ENCODE measurements at places on chromosomes 4 and X. TPM values are rescaled to one million over a fixed set of nuclear protein-coding genes. Genes with fewer than 3 reads are reported as not detected.

VCX2 gene
- total RNA-seq, result not detected

MEPE gene
- not detected for total RNA-seq

ADH1B gene
- total RNA-seq, result 1,871 TPM

RENBP gene
- total RNA-seq, result 6.9 TPM

NEIL3 gene
- not detected for total RNA-seq

BANK1 gene
- 0.98 TPM for total RNA-seq

CSAG1 gene
- total RNA-seq, result not detected

UGT2B10 gene
- total RNA-seq, result not detected

PAGE4 gene
- not detected for total RNA-seq

CDK16 gene
- total RNA-seq, result 65.9 TPM

NKAP gene
- 7.3 TPM for total RNA-seq

KLHL8 gene
- 14.2 TPM for total RNA-seq

DNA sequence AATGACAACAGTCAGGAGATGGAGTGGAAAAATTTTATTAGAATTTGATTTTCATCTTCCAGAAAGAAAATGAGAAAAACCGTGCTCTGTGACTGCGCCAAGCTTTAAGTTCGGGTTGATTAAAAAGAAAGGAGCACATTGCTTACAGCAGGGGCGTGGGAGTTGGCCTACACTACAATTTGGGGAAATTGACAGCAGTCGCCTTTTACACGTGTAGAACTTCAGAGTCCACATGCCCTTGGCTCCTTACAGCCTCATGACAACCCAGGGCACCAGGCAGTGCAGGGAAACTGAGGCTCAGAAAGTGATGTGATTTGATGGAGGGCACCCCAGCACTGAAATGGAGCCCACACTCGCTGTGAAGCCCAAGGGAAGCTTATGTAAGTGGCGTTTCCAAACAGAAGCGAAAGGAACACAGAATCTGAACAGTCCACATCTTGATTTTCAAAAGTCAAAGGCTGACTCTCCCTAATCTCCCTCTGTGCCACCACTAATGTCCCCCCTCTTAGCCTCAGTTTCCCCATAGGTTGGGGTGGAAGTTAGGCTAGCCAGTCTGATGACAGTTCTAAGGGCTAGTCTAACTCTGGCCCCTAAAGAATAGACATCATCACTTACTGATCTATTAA lies 5.5 kb downstream of the PPP2R2C start:
- peak; percentile 9 for DNase-seq

GRCh38 chrX:23575281-23575680 lies 92.0 kb upstream of the PRDX4 start:
- DNase-seq, result no peak

GRCh38 chrX:133566876-133567275 lies 151.6 kb upstream of the GPC4 start:
- DNase-seq, result no peak

DNA sequence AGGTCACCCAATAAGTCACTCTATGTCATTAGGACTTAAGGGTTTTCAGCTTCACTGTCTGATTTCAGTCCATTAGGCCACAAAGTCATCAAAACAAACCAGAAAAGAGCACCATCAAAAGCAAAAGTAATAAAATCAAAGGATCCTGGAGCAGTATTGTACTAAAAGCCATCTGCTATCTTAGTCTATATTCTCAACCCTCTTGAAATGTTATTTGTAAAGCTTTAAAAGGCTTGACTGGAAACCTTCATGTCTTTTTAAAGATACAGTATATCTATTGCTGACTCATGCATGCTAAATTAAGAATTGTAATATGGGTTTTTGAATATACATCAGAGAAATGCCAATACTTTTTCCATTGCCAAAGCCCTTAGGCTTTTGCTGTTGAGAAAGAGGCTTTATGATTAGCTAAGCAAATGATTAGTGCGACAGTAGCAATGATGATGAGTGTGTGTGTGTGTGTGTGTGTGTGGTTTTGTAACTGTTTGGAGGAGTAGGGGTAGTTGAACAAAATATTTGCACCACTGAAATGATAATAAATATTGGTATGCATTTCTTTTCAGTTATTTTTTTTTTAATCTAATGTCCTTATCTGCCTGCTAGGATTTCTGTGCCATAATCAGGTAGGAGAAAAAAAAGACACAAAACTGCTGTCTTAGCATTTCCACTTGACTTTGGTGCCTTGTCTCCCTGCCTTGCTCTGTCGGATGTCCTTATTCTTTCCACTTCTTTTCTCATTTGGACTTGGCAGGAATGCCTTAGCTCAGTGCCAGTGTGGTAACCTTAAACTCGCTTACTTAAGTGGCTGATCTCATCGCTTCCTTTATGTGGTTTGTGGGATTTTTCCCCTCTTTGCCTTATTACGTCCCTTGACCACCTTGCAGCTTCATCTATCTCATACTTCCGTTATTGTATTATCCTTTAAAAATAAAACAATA lies 119.7 kb downstream of the PCDH7 start:
- no peak for DNase-seq

DNA sequence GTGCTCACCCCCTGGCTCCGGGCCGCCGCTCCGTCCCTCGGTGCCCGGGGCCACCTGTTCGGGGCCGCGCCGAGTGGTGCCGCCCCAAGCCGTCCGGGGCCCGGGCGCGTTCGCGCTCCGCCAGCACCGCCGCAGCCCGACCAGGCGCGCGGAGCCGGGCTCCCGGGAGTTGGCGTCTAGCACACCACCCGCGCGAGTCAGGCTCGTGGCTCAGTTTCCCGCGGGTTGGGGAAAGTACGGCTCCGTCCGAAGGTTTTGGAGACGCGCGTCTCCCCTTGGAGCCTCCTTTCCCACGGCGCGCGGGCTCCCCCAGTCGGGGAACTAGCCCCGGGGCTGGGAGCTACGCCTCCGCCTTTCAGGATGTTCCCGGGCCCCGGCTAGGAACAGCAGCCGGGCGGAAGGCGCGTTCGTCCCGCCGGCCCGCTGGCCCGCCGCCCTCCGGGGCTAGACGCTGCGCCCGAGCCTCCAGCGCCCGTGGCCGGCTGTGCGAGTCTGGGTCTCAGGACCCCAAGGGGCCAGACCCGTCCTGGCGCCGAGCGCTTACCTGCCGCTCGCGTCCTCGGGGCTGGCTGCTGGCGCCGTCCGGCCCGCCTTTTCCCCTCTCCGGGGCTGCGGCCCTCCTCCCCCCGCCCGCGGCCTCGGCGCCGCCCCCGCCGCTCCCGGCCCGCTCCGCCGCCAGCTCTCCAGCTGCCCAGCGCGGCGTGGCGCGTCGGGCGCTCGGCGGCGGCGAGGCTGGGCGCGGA lies at the start of gene ADGRG2:
TSS of gene ADGRG2 (minus strand) at position 571 of the 743 bp plus-strand sequence. CDS start 53,634 bp downstream, outside the sequence.
- DNase-seq, result no peak

GRCh38 chrX:18973527-18974192 lies 10.3 kb downstream of the PHKA2 start:
- no peak for DNase-seq

DNA sequence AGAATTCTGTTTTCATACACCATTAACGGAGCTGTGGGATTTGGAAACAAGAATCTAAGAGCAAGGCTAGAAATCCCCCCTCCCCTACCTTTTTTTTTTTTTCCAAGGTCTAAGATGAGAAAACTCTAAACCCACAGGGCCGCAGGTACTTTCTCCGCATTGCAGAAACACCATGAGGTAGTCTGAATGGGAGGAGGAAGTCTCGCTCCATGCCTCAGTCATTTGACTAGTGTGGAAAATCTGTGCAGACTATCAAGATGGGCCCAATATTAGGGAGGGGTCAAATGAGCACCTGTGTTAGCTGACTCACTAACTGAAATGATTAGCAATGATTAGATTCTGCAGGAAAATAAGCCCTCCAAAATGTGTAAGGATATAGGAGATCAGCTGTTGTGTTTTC lies 40.9 kb upstream of the MAP3K15 start:
- no peak for DNase-seq

GRCh38 chrX:21376636-21377035 lies 2.4 kb downstream of the CNKSR2 start:
- no peak for DNase-seq

- no peak for DNase-seq
Measured at GRCh38 chrX:10471418-10471817, 149.0 kb downstream of the MID1 start.

DNA sequence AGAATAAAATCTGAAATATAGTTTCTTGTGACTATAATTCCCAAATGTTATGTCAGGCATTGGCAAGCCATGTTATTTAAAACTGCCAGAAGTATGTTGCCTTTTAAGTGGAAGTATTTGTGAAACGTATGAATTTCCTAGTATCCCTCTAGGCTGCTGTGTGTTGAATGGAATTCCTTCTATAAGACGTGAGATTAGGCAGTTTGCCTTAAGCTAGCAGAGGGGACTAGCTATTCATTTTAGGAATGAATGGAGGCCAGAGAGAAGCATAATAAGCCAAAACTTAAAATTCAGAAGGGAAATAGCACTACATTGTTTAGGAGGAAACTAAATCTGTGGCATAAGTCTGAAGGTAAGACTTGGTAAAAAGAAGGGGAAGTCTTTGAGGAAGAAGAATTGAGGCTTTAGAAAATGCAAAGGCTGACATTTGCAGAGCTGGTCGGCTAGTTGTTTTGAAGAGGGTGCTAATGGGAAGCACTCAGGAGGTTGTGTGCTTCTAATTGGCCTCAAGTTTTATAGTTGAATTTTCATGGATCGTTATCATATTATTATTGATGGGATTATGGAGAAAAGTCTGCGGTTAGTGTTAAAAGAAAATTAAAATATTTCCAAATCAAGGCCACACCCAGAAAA lies 57.1 kb downstream of the TMEM131L start:
- DNase-seq, result no peak

- DNase-seq, result no peak
Measured at GRCh38 chrX:11462648-11463047, 169.4 kb downstream of the AMELX start.

- no peak for DNase-seq
Measured at GRCh38 chr4:114040319-114041116, 61.1 kb upstream of the ARSJ start.

DNA sequence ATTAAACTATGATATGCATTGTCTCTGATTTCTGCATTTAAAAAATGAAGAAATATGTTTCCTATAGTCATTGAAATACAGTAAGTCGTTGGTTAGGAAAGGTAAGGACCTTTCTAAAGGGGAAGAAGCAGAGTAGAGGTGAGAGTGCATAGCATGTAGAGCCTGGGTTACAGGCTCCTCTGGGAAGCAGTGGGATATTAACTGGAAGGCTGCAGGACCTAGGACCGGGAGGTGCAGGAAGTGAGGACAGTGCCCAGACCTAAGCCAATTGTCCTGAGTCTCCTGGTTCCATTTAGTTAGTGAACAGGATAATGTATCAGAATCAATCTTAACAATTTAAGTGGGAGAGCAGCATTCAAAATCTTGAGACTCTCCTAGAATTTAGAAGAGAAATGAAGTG lies 237.1 kb upstream of the NUDT6 start:
- no peak for DNase-seq

GRCh38 chr4:38004062-38004461 lies 43.9 kb downstream of the PTTG2 start:
- no peak for DNase-seq

DNA sequence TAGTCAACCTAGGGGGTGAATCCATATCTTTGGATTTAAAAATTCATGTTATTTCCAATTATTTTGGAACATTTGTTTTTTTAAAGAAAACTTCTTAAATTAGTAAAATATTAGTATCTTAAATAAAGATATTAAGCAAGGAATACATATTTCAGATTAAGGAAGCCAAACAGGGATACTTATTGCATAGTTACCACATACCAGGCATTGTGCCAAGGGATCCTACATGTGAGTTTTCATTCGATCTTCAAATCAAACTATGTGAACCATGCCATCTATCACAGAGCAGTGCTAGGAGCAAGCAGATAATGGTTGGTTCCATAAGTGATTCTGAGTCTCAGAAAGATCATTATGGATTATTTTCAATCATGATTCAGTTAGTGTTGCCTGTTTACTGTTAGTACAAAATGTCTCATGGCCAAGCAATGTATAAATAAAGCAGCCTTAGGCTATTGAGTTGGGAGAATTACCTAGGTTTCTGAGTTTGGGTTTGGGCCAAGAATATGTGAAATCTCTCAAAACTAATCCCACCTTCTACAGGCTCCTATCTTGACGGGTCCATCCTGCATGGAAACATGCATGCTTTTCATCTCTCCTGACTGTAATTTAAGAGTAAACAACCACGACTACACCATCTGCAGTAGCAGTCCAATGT lies 176.7 kb downstream of the NPFFR2 start:
- no peak for DNase-seq

- no peak for DNase-seq
Measured at GRCh38 chr4:113646442-113646822, 115.1 kb downstream of the CAMK2D start.

GRCh38 chr4:123898946-123899666 lies 502.5 kb downstream of the SPRY1 start:
- no peak for DNase-seq

DNA sequence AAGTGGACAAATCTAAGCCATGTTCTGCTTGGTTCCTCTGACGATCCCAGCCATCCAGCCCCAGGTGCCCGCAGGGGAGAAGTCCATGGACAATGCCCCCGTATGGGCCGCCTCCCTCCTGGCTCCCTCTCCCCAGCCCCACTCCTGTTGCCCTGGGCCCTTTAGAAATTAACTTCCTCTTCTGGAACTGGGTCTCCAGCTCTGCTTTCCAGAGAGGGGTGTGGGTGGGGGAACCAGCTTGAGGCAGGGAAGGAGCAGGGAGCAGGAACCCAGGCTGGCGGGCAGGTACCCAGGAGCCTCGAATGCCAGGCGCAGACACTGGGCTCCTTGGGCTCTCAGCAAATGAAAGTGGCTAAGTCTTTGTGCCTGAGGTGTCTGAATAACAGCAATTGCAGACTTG lies 12.7 kb upstream of the ABLIM2 start:
- DNase-seq, result no peak

DNA sequence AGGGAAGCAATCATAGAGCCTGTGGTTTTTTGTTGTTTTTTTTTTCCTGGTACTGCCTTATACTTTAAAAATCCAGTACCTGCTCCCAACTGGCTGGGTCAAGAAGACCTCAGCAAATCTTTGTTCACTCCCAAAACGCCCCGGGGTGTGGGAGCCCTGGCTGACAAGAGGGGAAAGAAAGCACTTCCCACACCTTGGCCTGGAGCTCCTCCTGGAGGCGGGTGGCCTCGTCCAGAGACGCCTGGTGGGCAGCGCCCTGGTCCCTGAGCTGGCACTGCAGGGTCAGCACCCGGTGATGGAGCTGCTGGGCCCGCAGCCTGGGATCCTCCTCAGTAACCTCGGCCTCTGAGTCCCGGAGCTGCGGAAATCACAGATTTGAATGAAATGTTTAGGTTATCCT lies 38.2 kb downstream of the C4orf50 start:
- no peak for DNase-seq

DNA sequence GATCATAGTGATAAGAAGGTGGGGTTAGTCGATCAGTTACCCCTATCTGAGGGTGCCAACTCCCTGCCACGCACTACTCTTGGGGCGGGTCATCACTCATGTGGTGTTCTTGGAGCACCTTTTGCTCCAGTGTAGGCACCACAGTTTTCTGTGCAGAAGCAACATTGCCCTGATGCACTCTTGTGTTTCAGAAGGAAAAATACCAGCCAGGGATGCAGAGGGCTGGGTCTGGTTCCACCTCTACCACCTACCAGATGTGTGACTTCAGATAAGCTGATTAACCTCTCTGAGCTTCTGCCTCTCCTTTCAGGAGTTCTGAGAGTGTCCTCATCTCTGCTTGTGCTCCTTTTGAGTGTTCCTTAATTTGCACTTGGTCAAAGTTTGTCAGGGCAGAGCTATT lies 29.9 kb upstream of the PROM1 start:
- no peak for DNase-seq

- no peak for DNase-seq
Measured at GRCh38 chr4:139973015-139973414, 181.0 kb downstream of the MAML3 start.
